ENCODE measurements at places on chromosomes 4 and X.

DNA sequence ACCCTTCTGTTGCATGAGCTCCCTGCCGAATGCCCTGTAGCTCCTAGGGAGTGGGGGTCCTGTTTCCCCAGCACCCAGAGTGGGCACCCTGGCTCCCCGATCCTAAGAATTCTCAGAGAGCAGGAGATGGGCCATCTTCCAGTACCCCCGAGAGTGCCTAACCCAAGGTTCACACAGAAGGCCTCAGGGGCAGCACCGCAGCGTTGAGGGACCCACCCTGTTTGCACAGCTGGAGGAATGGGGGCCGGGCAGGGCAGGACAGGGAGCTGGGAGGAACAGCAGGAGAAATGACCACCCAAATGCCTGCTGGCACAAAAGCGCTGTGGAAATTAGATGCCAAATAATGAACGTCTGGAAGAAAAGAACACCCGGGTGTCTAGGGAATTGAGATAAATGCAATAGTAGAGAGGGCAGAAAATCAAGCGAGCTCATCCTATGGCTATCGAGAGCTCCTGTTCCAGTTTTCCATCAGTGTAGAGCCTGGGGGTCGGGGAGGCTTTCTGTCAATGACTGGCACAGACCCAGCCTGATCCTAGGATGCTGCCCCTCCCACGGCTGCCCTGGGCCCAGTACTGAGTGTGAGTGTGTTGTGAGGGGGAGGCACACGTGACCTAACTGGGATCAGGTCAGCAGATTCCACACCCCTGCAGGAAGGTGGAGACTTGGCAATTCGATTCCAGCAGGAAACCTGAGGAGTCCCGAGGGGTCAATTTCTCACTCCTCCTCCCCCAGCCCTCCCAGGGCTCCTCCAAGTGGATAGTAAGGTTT, 25.7 kb downstream of the SEPTIN6 start:
- no peak for DNase-seq

DNA sequence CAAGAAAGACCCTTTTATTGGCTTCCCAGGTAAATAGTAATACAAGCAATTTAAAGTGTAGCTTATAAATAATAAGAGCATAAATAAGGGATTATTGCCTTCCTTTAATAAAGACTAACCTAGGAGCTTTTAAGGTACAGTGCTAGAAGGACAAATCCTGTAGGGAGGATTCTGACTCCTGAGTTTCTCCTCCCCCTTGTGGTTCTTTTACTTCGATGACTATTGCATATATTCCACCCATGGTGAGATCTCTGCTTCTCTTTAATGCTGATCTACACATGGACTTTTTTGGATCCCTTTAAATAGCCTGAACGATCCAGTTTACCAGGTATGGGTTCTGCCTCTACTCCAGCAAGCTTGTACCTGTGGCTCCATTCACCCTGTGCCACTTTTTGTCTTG, 2.5 kb downstream of the GALNT7 start:
- no peak for DNase-seq

DNA sequence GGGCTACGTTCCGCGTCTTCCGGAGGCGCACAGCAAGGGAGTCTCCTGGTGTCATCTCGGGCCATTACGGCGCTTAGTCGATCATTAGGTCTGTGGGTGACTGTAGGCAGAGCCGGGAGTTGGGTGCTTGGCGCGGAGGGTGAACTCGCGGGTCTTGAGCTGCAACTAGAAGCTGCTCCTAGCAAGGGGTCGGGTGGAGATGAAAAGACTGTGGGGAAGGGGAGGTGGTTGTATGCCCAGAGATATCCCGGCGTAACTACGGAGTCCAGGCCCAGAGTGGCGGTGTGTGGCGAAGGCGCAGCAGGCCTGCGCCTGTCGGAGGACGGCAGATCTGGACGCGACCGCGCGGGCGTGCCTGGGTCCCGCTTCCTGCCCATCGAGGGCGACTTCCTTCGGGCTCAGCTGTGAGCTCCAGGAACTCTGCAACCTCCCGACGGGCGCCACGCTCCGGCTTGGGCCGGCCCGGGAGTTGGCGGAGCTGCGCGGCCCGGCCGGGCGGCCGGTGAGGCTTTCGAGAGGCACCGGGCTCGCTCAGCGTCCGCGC, 2.7 kb upstream of the NKX3-2 start:
- DNase-seq, result no peak

GRCh38 chrX:18461431-18461830, 36.0 kb downstream of the CDKL5 start:
- DNase-seq, result no peak

GRCh38 chr4:116469582-116469981, 615.8 kb downstream of the TRAM1L1 start:
- no peak for DNase-seq

GRCh38 chrX:120672389-120672788, 42.5 kb upstream of the C1GALT1C1 start:
- no peak for DNase-seq

DNA sequence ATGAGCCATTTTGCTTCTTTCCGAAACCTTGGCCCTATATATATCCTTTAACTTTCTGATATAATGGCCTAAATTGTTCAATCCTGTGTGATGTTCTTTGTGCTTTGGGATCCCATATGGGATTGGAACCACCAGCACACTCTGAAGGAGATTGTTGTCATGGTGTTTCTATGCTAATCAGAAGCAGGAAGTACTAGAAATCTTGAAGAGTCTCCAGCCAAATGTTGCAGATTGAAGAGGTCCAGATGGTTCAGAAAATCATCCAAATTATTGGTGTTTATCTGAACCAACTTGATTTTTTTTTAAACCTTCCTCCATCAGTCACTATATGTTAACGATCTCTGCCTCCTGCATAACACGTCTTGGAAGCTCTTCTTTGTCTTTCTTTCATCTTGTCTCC, 72.8 kb downstream of the KIT start:
- no peak for DNase-seq

DNA sequence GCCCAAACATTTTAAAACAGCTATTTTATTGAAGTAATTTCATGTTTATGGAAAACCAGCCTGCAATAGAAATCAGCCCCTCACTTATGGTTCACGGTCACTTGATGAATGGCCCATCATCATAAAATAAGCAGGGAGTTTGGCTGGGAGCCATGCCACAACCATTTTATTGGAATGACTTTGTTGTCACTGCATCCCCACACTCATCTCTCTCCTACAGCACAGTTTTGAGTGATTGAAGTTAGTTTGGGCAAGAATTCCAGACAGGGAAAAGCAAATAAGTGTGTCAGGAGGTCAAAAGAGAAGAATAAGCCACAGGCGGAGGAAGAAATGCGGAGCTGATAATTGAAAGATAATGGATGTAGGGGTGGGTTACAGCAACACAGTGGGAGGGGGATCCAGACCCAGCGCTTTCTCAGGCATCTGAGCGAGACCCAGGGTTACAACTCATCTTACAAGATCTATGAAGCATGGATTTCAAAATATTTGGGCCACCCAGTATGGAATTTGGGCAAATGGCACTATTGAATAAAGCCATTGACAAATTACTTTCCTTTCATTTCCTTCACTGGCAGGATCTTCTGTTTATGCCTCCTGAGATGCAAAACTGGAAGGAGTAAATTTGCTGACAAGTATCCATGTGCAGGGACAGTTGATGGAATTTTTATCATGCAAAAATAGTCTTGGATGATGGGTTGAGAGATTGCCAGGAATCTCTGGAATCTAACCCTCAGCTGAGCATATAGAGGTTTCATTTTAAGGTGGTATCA, 100.8 kb downstream of the SHROOM3 start:
- DNase-seq, result no peak

All from CD4-positive, alpha-beta T cell (primary cell).